ENCODE measurements at places on chromosomes 12 and 14. TPM values are rescaled to one million over a fixed set of nuclear protein-coding genes. Genes with fewer than 3 reads are reported as not detected.

- DNase-seq = no peak
These were observed 24.3 kb downstream of the SEL1L start for GRCh38 chr14:81509321-81509720.

DNA sequence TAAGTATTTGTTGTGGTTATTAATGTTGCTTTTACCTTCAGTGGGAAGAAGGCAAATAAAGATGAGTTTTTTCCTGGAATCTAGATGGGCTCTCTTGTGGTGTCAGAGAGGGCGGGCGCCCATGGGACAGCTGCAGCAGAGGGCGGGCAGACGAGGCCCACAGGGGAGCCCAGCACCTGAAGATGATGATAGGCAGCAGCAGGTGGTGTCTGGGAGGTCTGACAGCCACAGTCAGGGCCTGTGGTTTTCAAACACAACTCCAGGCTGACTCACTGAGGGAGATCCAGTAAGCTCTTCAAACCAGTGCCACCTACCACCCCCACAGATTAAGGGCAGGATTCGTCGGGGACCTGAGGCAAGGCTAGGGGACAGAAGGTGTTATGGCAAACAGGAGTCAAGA is 42.8 kb downstream of the NKX2-1 start:
- DNase-seq = no peak

DNA sequence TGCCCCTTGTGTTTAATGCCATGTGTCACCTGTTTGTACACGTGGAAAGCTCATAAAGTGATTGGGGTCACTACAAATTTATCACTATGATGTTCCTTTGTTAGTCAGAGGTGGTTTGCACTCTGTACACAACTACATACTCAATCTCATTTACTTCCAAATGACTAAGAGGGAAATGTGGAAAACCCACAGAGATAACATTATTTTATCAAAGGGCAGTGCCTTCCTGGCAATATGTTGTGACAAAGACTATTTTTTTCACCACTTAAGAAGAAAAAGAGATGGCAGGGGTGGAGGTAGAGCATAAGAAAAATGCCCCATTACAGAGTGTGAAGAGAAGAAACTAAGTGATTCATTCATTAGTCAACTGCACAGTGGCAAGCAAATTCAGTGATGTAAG is 1064.1 kb upstream of the FLRT2 start:
- DNase-seq = no peak

Gene CMA1
- total RNA-seq = not detected

DNA sequence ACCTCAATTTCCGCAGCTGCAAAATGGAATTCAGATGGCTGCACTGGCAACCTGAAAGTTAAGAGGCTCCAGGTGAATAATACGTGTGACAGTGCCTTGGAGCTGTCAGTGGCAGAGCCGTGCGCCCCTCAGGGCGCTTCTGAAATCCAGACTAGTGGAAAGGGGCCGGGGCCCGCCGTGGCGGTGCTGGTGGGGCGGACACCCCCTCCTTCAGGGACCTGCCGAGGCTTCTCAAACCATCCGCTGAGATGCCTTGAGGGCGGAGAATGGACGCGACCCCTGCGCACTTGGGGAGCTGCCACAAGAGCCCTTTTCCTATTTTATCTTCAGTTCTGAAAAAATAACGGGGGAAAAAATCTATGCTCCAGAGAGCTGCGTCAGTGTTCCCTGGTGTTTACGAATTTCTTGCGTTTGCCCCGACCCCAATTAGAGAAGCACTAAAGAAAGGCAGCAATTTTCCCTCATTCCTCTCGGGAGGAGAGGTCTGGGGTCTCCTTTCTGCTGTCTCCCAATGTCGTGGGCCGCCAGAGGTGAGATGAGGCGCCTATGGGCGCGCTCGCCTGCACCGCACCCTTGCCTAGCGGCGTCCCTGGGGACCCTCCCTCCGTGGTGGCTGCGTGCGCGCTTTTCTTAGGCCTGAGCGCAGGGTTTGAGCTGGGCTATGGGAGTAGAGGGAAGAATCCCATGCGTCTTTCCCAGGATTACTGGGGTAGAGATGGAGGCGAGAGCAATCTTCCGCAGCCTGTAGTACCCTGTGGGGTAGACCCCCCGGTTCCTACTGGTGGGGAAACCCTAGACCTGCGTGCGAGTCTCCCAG is 2.2 kb downstream of the NOS1 start:
- no peak for DNase-seq

GRCh38 chr12:65875640-65876071 is 51.4 kb downstream of the HMGA2 start:
- DNase-seq = no peak

DNA sequence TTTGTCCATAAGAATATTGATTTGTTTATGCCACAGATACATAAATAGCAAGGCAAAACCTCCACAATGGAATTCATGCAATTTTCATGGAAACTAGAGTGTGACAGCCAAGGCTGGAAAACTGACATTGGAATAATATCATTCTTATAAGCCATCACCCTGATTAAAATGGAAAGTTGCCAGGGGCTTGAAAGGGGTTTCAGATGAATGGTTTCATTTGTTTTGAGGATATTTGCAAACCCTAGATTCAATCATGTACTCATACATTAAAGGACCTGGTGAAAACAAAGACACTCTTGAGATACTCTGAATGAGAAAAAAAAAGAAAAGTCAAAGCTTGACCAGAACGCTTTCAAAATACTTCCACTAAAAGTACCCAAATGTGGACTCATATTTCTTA is 205.7 kb downstream of the DIO2 start:
- no peak for DNase-seq

- DNase-seq = no peak
These were observed 27.2 kb downstream of the TSPAN8 start for GRCh38 chr12:71130521-71131069.

Gene KCNC2
- not detected for total RNA-seq

- DNase-seq = no peak
These were observed 890 bp downstream of the TEP1 start for GRCh38 chr14:20412411-20412810.

Gene PLEKHG3
- total RNA-seq = 43.4 TPM

Gene RPS6KA5
- total RNA-seq = 2.0 TPM

GRCh38 chr12:55711786-55712553 is 3.9 kb upstream of the BLOC1S1 start:
- no peak for DNase-seq

- peak; percentile 66 for DNase-seq
These were observed 618.6 kb downstream of the AACS start for GRCh38 chr12:125683748-125684381.

DNA sequence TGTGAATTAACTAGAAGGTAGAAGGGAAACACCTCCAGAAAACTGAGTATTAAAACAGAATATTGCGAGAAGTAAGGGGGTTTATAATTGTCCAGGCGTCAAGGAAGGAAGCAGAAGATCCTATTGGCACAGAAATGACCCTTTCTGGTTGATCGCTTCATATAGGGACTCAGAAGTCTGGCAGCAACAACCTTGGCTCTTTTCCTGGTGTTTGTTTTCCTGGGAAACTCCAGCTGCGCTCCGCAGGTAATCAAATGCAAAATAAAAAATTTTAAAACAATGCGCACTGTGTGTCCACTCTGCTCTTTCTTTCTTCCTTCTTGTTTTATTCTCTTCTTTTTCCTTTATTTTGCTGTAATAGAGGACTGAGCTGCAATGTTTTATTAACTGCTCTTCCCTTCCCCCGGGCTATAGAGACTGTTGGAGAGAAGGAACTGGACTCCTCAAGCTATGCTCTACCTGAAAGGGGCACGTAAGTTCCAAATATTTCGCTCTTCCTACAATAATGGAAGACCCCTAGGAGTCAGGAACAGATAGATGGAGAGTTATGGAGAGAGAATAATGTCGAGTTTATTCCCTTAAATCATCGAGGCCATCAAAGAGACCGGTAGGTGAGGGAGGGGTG is 737 bp downstream of the SPX start:
- DNase-seq = no peak

DNA sequence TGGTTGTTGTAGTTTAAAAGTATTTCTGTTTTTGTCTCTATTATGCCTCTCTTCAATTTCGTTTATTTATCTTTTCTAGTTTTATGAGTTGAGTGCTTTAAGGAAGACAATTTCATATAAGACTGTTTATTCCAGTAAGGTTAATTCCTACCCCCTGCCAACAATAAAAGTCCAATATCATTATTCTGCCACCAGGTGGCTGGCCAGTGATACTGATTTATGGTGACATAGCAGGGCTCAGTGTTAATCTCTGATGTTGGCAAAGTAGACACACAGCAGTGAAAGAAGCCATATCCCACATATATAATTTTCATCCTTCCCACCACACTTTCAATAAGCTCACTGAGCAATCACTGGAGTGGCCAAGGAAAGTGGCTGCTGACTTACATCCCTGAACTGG is 69.0 kb upstream of the BMP4 start:
- DNase-seq = no peak

DNA sequence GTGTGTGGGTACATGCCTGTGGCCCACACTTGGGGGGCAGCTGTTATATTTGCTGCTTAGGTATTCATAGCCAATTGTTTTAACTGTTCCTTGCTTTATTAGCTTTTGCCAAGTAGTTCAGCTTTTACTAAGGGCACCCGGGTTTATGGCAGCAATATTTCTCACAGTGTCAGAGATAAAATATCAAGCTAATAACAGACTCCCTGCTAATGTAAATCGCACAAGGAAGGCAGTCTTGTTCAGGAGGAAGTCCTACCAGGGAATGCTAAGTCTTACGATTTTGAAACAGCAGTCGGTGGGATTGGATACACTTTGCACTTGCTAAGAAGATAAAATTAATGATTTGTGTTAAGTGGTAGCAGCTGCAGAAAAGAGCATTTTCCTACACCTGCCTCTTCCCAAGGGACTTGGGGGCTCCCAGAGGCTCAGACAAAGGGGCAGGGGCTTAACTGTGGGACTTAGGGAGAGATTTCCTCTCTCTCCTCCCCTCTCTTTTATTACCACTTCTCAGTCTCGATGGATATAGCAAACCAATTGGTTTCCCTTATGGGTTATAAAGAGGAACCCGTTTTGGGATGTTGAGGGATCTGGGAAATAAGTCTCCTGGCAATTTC is 175.1 kb downstream of the NRXN3 start:
- DNase-seq = no peak

DNA sequence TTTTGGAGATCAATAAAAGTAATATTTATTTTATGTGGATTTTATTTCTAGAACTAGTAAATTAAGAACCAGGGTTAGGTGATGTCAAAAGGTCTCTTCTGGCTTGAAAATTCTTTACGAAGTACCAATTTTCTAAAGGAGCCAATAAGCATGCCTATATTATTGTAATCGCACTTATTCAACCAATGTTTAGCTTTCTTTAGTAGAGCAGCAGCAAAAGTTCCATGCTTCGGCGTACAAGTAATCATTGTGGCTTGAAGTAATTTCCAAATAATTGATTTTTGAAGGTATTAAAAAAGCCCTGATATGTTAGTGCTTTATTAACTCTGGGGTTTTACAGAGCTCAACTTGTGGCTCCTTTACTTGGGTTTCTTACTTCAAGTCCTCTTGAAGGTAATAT is 3.4 kb downstream of the RMST start:
- no peak for DNase-seq

GRCh38 chr12:4984971-4985370 is 58.7 kb upstream of the KCNA5 start:
- DNase-seq = no peak

Gene RFLNA
- total RNA-seq = 2.1 TPM

DNA sequence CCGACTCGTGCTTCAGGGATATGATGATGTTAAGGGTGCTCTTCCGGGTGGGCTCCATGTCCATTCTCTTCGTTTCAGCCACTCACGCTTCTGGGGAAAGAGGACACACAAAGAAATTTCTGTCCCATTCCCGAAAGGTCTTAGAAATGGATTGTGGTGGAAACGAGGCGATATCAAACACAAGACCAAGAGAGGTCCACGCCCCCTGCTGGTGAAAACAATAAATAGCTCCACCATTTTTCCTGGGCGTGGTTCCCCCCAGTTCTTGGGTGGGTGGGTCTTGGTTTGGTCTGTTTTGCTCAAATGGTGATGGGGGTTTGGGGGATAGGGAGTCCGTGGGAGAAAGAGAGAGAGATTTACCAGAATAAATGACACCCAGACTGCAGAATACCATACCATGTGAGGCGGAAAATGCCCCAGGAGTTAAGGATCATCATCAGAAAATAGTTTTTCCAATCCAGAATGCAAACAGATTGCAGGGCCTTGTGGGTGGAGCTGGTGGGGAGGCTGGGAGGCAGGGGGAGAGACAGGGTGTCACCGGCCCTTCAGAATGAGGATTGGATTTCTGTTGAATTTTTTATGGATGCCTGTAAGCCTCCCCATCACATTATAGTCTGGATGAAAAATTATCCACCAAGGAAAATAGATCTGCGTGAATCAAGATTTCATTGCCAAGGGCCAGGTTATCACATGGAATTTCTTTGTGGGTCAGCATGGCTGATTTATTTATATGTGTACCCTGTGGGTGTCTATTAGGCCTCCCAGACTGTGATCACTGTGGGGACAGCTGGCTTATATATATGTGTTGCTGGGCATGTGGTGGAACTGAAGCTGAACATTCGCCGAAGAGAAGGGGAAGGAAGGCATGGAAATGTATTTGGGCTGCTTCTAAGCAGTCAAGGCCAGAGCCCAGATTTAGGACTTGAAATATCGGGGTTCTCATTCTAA is 55.8 kb downstream of the SRRM4 start:
- DNase-seq = peak; percentile 66

Gene DBX2
- total RNA-seq = not detected

Gene DNAH10
- total RNA-seq = 2.0 TPM

DNA sequence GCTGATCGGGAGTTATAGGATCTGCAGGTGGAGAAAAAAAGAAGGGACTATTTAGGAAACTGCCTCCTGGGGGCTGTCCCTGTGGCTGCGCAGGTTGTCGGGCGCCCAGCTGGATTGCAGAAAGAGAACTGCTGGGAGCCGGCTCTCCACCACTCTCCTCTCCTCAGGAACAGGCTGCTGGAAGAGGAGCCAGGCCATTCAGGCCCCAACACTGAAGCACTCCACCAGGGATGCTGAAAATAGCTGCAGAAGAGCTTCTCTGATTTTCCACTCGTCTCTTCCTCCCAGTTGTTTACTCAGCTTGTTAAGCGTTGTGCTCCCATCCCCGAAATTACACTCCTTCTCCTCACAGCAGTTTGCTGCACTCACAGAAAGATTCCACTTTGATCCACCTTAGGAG is 347.3 kb downstream of the GLT1D1 start:
- no peak for DNase-seq

- no peak for DNase-seq
These were observed 34.7 kb downstream of the KICS2 start for GRCh38 chr12:64187370-64187769.

Gene KRT3
- not detected for total RNA-seq

GRCh38 chr12:54306925-54307741 is 6.3 kb upstream of the NFE2 start:
- DNase-seq = no peak

GRCh38 chr12:119679081-119679480 is 11.1 kb downstream of the PRKAB1 start:
- no peak for DNase-seq

GRCh38 chr14:64329149-64329548 is 35.0 kb upstream of the ESR2 start:
- no peak for DNase-seq

Gene C3AR1
- not detected for total RNA-seq

- no peak for DNase-seq
These were observed 69.3 kb upstream of the TMPO start for GRCh38 chr12:98446060-98446459.

Gene ZNF384
- total RNA-seq = 93.2 TPM

All from neural crest cell (in vitro differentiated cells).